ENCODE measurements at places on chromosomes 5 and 9. TPM values are rescaled to one million over a fixed set of nuclear protein-coding genes. Genes with fewer than 3 reads are reported as not detected.

Gene SLC36A3
- not detected for total RNA-seq

Gene UHRF2
- total RNA-seq, result 6.0 TPM

Gene LCN9
- not detected for total RNA-seq

Gene AGGF1
- total RNA-seq, result 18.3 TPM

Gene SH3TC2
- total RNA-seq, result 5.1 TPM

Gene FOXD4L5
- total RNA-seq, result not detected

Gene CTNNAL1
- 113 TPM for total RNA-seq

Gene CA9
- 11.6 TPM for total RNA-seq

Gene GFPT2
- 5.2 TPM for total RNA-seq

Gene PRRT1B
- total RNA-seq, result not detected

Gene WDR38
- not detected for total RNA-seq

Gene ST8SIA4
- total RNA-seq, result not detected

Gene SPATA31C2
- not detected for total RNA-seq

Gene TRPM3
- 0.37 TPM for total RNA-seq

Gene RRAGA
- total RNA-seq, result 103 TPM

Gene LIX1
- not detected for total RNA-seq

Gene FAM221B
- not detected for total RNA-seq

Gene CDKN2A
- total RNA-seq, result not detected

Gene EGFLAM
- not detected for total RNA-seq

Gene MYORG
- 0.03 TPM for total RNA-seq

Gene MARCOL
- not detected for total RNA-seq

Gene PCDHGB2
- total RNA-seq, result 0.34 TPM

Gene SLC4A9
- not detected for total RNA-seq

Gene SPATA31D3
- total RNA-seq, result not detected

Gene GABBR2
- total RNA-seq, result 0.61 TPM

Gene CREB3
- total RNA-seq, result 55.1 TPM

Gene MEIKIN
- total RNA-seq, result not detected

Gene SHC3
- total RNA-seq, result 1.0 TPM

Gene SLC45A2
- not detected for total RNA-seq

Gene GABRB2
- total RNA-seq, result not detected

Gene SNCB
- total RNA-seq, result not detected

Gene ANKDD1B
- 3.6 TPM for total RNA-seq

Gene PROB1
- total RNA-seq, result not detected

Gene FBXL7
- total RNA-seq, result 0.12 TPM

Gene ADRB2
- 0.26 TPM for total RNA-seq

Gene GMCL2
- not detected for total RNA-seq

Gene C9orf72
- 4.1 TPM for total RNA-seq

Gene FGFR4
- total RNA-seq, result 110 TPM

Gene ANKRD31
- 0.07 TPM for total RNA-seq

Gene RFESD
- 1.1 TPM for total RNA-seq

Gene NTRK2
- total RNA-seq, result 0.54 TPM

Gene ZBTB5
- 5.0 TPM for total RNA-seq

Gene HACD4
- 2.2 TPM for total RNA-seq

Gene TSLP
- total RNA-seq, result not detected

Gene DND1
- total RNA-seq, result not detected

Gene TAF11L7
- not detected for total RNA-seq
